ENCODE measurements at places on chromosomes 6 and 20.

- no peak for DNase-seq
Measured at GRCh38 chr6:121664158-121664557, 228.7 kb downstream of the GJA1 start.

GRCh38 chr6:170190046-170190445 is 100.8 kb downstream of the DLL1 start:
- DNase-seq: no peak

DNA sequence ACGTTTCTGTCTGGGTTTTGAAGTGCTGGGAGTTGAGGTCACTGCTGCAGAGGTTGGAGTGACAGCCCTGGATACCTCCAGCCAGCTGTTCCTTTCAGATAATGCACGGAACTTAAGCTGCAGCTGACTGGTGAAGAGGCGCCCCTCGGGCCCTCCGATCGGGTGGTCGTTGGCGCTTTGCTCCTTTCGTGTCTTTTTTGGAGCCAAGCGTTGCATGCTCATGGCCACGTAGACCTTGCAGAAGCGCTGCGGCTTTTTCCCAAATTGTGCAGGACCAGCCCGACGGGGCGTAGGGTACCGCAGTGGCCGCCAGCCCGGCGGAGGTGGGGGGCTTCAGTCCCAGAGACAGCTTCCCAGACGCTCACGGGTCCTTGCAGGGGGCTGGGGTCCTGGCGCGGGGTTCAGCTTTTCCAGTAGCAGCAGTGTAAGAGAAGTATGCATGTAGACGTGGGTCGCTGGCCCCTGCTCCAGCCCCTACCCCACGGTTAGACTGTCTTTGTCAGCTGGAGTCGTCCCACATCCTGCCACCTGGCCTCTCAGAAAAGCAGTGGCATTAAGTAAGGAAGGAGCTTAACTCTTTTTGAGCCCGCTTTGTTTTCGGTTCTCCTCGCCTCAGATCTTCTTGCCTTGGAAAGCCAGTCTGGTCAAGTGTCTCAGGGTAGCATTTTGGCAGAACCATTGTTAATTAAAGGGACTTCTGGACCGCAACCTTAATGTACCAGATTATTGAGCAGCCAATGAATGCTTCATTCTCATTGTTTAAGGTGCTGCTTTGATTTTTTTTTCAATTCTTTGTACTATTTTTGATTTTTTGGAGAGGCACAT is 838 bp downstream of the TNFAIP3 start:
- DNase-seq: peak; percentile 41

GRCh38 chr20:32232326-32232886 is 24.7 kb downstream of the POFUT1 start:
- no peak for DNase-seq

GRCh38 chr6:87251225-87251624 is 71.2 kb upstream of the SMIM8 start:
- DNase-seq: no peak

GRCh38 chr6:1406306-1407072 is 17.1 kb downstream of the FOXF2 start:
- no peak for DNase-seq

DNA sequence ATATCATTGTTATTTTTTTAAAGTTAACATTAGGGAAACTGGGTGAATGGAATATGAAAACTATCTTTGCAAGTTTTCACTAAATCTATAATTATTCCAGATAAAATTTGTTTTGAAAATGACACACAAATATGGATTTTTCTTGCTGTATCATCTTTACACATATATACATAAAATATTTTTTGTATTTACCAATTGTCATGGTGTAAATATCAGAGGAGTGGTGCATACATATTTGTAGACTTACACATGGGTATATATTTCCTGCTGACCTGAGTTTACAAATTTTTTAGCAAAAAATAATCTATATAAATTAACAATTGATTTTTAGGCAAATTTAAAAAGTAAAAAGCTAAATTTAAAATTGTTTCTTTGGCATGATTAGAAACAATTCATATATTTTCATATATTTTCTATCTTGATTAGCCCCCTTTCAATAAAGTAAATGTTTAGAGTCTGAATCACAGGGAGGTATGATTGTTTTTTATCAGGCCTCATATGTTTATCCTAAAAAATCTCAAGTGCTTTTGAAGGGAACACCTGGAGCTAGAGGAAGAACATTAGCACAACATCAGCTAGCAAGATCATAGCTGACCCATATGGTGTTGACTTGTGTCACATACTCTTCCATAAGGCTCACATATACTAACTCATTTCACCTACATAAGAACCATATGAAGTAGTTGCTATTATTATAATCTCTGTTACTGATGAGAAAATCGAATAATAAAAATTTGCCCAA is 671.8 kb upstream of the GJE1 start:
- peak; percentile 35 for DNase-seq

DNA sequence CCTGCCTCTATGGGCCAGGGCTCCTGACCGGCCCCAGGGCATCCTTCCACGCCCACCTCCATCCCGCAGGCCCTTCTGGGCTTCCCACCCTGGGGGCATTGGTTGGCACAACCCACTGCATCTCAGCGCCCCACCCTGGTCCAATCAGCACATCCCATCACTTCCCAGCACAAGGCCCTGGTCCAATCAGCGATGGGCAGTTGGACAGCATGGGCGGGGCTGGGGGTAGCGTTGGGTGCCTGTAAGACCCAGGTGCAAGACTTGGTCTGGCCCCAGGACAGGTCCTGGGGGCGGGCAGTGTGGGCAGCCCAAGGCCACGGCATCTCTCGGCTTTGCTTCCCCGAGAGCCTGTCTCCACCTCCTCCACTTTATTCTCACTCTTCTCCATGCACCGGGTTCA is 298.5 kb downstream of the BMP7 start:
- no peak for DNase-seq

DNA sequence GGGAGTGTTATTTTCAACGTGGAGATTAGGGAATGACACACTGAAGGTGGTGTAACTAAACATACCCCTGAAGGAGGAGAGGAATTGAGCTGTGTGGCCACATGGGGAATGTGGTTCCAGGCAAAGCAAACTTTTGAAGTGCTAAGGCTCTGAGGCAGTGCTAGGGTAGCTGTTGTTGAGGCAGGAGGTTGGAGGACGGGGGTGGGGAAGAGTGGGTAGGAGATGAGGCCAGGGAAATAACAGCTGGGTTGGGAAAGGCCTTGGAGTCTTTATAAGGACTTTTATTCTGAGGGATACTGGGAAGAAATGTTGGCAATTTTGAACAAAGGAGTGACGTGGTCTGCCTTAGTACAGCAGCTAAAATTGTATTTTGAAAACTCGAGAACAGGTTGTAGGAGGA is 13.0 kb downstream of the RPRD1B start:
- DNase-seq: no peak

DNA sequence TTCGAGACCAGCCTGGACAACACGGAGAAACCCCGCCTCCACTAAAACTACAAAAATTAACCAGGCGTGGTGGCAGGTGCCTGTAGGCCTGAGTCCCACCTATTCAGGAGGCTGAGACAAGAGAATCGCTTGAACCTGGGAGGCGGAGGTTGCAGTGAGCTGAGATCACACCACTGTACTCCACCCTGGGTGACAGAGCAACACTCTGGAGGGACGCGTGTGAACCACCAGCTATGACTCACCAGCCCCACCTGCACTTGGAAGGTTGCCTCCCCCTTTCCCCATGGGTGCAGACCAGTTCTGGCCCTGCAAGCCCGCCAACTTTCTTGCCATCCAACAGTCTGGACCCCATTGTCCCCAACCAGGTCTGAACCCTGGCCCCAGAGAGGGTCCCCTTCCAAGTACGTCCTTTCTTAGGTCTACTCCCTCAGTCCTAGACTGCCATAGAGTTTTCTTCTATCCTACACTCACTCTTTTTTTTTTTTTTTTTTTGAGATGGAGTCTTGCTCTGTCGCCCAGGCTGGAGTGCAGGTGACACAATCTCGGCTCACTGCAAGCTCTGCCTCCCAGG is 29.2 kb downstream of the ATP9A start:
- DNase-seq: no peak

GRCh38 chr6:109441069-109441816 is 719 bp downstream of the SMPD2 start:
- DNase-seq: peak; percentile 75

- no peak for DNase-seq
Measured at GRCh38 chr20:15528391-15529111, 1044.7 kb downstream of the KIF16B start.

- no peak for DNase-seq
Measured at GRCh38 chr6:133817460-133818047, 71.4 kb upstream of the TCF21 start.

DNA sequence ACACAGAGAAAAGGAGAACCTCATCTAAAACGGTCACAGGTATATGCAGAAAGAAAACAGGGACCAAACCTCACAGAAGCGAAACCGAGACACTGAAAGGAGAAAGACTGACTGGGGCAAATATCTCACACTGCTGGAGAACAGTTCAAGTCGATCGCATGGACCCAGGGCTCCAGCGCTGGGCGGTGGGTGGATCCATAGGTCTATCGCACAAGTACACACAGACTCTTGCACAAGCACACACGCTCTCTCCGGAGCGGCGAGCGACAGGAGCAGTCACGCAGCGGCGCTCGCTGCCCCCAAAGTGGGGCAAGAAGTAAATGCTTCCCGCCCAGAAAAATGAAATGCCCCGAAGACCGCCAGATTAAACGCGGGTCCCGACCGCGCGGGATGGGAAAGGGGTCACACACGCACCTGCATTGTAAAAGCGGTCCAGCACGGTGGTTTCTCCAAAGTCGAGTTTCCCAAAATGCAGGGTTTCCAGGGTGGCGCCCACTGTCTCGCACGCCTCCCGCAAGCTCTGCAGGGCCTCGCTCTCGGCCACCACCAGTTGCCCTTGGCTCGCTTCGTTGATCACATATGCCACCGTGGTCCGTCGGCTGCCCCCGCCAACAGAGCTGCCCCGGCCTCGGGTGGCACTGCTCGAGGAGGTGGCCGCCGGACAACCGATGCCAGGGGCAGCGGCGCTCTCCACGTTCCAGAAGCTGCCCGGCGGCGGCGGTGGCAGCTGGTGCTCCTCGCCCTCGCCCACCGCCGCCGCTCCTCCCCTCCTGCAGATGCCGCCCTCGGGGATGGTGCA is 782 bp downstream of the MAP3K5 start:
- peak; percentile 93 for DNase-seq

- DNase-seq: peak; percentile 55
Measured at GRCh38 chr6:56637640-56638039, 5.0 kb downstream of the DST start.

GRCh38 chr6:119207971-119208725 is 129.7 kb upstream of the FAM184A start:
- no peak for DNase-seq

- no peak for DNase-seq
Measured at GRCh38 chr20:5818346-5818681, 68.1 kb downstream of the SHLD1 start.

GRCh38 chr6:13098793-13099570 is 229.4 kb downstream of the TBC1D7 start:
- no peak for DNase-seq

GRCh38 chr20:35305682-35306556 is 13.7 kb upstream of the FAM83C start:
- DNase-seq: no peak

GRCh38 chr6:154242617-154243357 is 113.8 kb downstream of the IPCEF1 start:
- no peak for DNase-seq

DNA sequence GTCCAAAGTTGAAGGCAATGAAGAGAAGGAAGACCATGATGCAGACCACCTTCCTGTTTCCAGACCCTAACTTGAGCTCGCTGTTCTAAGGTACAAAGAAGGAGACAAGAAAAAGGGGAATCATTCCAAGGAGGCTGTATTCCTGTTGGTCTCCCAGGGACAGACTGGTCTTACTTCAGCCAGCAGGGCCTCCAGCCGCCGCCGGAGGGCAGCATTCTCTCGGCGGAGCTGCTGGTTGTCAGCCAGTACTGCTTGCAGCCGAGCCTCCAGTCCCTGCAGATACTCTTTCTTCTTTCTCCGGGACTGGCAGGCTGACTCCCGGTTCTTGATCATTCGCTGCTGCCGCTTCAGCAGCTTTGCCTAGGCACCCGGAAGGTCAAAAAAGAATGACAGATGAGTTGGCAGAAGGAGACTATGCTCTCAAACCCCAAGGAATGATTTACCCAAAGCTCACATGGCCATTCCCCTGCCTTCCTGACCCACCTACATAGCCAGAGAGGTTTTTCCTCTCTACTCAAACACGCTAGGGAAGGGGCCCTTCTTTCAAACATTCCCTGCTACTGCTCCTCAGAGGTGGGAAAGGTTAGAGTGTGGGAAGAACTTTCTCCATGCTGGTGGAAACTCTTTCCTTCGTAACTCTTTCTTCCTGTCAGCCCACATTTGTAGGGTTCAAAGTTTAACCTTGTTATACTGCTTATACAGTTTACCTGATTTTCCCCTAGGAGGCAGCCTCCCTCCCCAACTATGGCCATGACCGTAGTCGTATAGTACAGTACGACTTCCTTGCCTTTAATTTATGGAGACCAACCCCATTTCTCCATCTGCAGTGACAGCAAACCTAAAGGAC is 9.0 kb downstream of the ATF6B start:
- peak; percentile 49 for DNase-seq

DNA sequence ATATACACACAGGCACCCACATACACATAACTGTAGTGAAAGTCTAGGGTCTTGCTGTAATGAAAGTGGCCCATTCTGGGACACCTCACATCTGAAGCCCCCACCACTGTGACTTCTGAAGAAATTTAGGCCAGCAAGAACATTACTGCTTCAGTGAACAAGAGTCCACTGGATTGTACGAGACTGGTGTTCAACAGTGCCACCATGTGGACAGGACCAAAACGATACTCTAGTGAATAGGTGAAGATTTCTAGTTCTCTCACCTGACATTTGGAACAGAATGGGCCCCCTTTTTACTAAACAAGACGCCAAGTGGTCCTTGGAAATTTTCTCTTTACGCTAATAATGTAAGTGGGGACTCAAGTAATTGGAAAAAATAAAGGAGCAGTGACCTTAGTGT is 156.9 kb downstream of the MAFB start:
- no peak for DNase-seq

DNA sequence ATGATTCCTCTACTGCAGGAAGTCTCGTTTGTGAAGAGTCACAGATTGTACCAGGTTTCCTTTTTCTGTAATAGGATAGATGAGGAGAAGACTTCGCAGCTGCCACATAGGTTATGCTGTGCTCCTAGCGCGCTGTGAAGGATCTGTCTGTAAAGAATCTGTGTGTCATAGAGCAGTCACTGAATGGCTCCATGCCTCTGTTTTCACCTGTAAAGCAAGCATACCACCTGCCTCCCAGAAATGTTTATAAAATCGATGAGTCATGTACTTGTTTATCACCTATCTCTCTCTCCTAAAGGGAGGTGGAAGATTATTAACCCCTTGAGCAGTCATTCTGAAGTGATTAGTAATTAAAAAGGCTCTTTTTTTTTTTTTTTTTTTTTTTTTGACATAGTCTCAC is 86.6 kb downstream of the TFAP2B start:
- peak; percentile 70 for DNase-seq
